Neural progenitor cell (in vitro differentiated cells): ENCODE measurements at places on chromosomes 5 and 9.

DNA sequence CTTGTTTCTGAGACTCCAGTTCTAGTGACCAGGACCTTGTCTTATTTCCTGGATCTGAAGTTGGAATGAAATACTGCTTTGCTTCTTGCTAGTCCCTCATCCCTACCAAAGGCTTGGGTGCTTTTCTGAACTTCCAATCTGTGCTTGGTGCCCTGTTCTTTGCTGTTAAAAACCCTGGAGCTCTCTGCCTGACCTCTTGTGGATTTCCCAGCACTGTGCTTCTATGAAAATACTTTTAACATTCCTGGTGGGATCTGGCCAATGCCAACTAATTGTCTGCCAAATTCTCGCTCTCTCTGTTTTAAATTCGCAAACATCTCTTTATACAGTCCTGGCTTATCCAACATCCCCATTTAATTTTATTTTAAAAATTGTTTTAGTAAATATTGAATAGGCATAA is 26.7 kb upstream of the CSNK1G3 start:
- no peak overlapping the region for H3K27ac ChIP-seq
- no peak for DNase-seq
- H3K4me3 ChIP-seq: no peak overlapping the region
- no peaks in the 10 kb centered on the region for H3K4me1 ChIP-seq

DNA sequence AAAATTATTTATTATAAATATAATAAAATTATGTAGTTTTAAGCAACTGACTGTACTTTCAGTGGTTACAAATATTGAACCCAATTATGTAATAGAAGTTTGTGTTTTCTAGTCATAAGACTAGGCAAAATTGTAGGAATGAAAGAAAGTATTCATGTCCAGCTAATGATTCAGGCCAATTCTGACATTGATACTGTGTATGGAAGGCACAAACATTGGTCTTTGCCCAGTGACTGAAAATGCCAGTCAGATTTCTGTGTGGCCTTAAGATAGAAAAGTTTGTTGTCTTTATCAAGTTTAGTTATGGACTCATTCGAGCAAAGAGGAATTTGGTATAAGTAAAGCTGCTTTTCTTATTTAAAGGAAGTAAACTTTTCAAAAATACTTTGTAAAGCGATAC is 60.3 kb downstream of the SLC12A2 start:
- peaks cover 5% of the 10 kb centered on the region for H3K36me3 ChIP-seq
- no peaks in the 10 kb centered on the region for H3K27me3 ChIP-seq
- DNase-seq: no peak
- H3K27ac ChIP-seq: no peak overlapping the region

GRCh38 chr9:17795744-17796143 is 216.9 kb downstream of the SH3GL2 start:
- H3K27ac ChIP-seq: no peak overlapping the region
- H3K36me3 ChIP-seq: no peaks in the 10 kb centered on the region
- H3K4me1 ChIP-seq: no peaks in the 10 kb centered on the region
- H3K27me3 ChIP-seq: no peaks in the 10 kb centered on the region

- no peak overlapping the region for H3K27ac ChIP-seq
- no peaks in the 10 kb centered on the region for H3K36me3 ChIP-seq
- H3K4me1 ChIP-seq: peaks cover 23% of the 10 kb centered on the region
- H3K27me3 ChIP-seq: no peaks in the 10 kb centered on the region
- no peak for DNase-seq
Observed at GRCh38 chr5:179315356-179315890, 29.8 kb downstream of the ADAMTS2 start.

DNA sequence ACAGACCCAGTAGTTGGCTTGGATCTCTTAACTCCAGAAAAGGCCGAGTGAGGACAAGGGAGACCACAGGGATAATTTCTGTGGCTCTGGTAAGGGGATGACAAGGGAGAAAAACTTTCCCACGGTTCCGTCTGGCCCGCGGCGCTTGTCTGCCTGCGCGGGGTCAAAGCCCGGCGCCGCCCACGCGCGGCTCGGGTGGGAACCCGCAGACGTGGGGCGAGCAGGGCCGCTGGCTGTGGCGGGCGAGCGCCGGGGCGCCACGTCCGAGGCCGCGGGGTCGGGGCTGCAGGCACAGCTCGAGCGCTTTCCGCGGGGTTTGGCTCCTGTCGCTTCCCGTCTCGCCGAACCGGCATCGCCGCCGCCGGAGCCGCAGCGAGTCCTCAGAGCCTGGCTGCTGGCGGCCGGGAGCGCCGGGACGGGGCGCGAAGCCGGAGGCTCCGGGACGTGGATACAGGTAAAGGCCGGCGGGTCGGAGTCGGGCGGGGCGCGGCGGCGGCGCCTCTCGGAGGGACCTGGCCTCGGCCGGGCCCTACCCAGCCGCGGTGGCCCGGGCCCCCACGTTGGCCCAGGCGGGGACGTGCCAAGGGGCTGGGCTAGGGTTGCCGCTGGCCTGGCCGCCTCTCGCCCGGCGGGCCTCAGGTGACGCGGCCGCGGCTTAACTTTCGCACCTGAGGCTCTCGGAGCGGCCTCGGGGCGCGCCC is at the start of gene RNF180:
Gene RNF180, plus strand, starts transcription at position 344 of the 701 bp plus-strand sequence. CDS start 34,965 bp downstream, outside the sequence.
- peaks cover 54% of the 10 kb centered on the region for H3K27me3 ChIP-seq
- H3K4me1 ChIP-seq: peaks cover 10% of the 10 kb centered on the region
- H3K27ac ChIP-seq: no peak within 1 kb of the TSS
- no peaks in the 10 kb centered on the region for H3K36me3 ChIP-seq

GRCh38 chr5:126383246-126383645 is 40.0 kb upstream of the GRAMD2B start:
- H3K4me3 ChIP-seq: no peak overlapping the region
- DNase-seq: no peak
- no peaks in the 10 kb centered on the region for H3K27me3 ChIP-seq
- H3K27ac ChIP-seq: no peak overlapping the region
- H3K4me1 ChIP-seq: peaks cover 10% of the 10 kb centered on the region

DNA sequence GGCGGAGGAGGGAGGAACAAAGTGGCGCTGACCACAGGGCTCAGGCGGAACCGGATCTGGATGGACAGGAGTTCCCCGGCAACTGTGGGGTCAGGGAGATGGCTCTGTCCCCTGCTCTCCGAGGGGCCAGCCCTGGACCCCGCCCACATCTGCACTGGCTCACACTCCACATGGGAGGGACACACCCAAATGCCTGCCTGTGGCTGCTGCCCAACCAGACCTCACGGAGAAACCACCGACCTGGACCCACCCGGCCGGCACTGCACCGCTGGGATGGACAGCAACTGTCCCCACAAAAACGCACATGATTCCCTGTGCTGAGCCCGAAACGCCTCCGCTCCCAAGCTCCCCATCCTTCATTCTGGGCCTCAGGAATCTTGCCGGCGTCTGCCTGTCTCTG is 4.8 kb downstream of the CCDC187 start:
- DNase-seq: no peak
- H3K4me1 ChIP-seq: no peaks in the 10 kb centered on the region
- H3K27me3 ChIP-seq: no peaks in the 10 kb centered on the region
- H3K27ac ChIP-seq: no peak overlapping the region

- peaks cover 13% of the 10 kb centered on the region for H3K36me3 ChIP-seq
- no peak overlapping the region for H3K4me3 ChIP-seq
- H3K27me3 ChIP-seq: no peaks in the 10 kb centered on the region
- H3K27ac ChIP-seq: no peak overlapping the region
- DNase-seq: no peak
Observed at GRCh38 chr5:172383191-172383802, 71.0 kb downstream of the SH3PXD2B start.

DNA sequence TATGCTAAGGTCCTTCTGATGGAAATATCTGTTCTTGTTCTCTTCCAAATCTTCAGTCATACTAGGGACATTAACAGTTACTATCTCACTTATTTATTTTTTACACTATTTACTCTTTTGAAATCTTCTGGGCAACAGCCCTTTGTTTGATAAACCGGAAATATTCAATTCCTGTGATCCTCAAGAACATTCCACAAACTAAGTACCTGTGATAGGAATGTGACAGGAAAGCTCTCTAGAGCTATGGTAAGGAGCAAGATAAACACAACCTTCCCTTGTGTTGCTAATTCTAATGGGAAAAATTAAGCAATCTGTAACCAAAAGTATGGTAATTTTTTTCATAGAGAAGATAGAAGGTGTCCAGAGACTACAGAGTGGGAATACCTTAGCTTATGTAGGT is 22.0 kb upstream of the ANKRD34B start:
- H3K27me3 ChIP-seq: no peaks in the 10 kb centered on the region
- H3K4me3 ChIP-seq: no peak overlapping the region
- H3K36me3 ChIP-seq: no peaks in the 10 kb centered on the region
- no peak overlapping the region for H3K27ac ChIP-seq

GRCh38 chr5:84859056-84859455 is 474.4 kb upstream of the EDIL3 start:
- H3K4me3 ChIP-seq: no peak overlapping the region
- no peaks in the 10 kb centered on the region for H3K36me3 ChIP-seq
- no peaks in the 10 kb centered on the region for H3K27me3 ChIP-seq
- H3K27ac ChIP-seq: no peak overlapping the region

- H3K27ac ChIP-seq: no peak overlapping the region
- DNase-seq: no peak
- no peaks in the 10 kb centered on the region for H3K27me3 ChIP-seq
- no peaks in the 10 kb centered on the region for H3K4me1 ChIP-seq
Observed at GRCh38 chr5:109482748-109483147, 73.0 kb upstream of the PJA2 start.

DNA sequence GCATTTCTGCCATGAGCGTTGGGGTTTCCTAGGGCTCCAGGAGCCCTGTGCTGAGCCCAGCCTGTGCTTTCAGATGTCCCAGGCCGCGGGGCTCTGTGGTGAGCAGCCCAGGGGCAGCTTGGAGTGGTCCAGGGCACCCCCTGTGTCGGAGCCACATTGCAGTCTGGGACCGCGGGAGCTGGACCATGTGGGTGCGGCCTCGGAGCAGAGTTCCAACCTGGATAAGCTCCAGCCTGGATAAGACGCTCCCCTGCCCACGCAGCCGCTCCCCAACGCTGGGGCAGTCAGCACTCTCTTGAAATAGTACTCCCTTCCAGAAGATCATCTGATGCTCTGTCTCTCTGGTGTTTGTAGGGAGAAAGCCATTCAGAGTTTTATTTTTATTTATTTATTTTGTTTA is 111.1 kb downstream of the WNK2 start:
- H3K4me1 ChIP-seq: peaks cover 2% of the 10 kb centered on the region
- H3K27me3 ChIP-seq: no peaks in the 10 kb centered on the region
- DNase-seq: no peak
- no peak overlapping the region for H3K4me3 ChIP-seq
- no peak overlapping the region for H3K27ac ChIP-seq

- no peak overlapping the region for H3K27ac ChIP-seq
- H3K36me3 ChIP-seq: no peaks in the 10 kb centered on the region
- DNase-seq: no peak
- peaks cover 6% of the 10 kb centered on the region for H3K4me1 ChIP-seq
- H3K4me3 ChIP-seq: no peak overlapping the region
- no peaks in the 10 kb centered on the region for H3K27me3 ChIP-seq
Observed at GRCh38 chr5:2278825-2279456, 396.2 kb upstream of the IRX4 start.
